ENCODE measurements at places on chromosomes 11 and 22. TPM values are rescaled to one million over a fixed set of nuclear protein-coding genes. Genes with fewer than 3 reads are reported as not detected.

TMEM132A gene
- total RNA-seq, result 7.5 TPM

GRM5 gene
- not detected for total RNA-seq

SLC6A5 gene
- not detected for total RNA-seq

C11orf86 gene
- total RNA-seq, result not detected

DDIAS gene
- 30.9 TPM for total RNA-seq

CD248 gene
- 0.46 TPM for total RNA-seq

CEND1 gene
- 32.5 TPM for total RNA-seq

FSHB gene
- not detected for total RNA-seq

YAP1 gene
- 0.11 TPM for total RNA-seq

LRRC55 gene
- not detected for total RNA-seq

TPBGL gene
- not detected for total RNA-seq

PTPRCAP gene
- total RNA-seq, result 129 TPM

RNH1 gene
- 48.8 TPM for total RNA-seq

TRIM51 gene
- total RNA-seq, result not detected

ST13 gene
- 225 TPM for total RNA-seq

OVOL1 gene
- not detected for total RNA-seq

BATF2 gene
- 0.61 TPM for total RNA-seq

PANX1 gene
- total RNA-seq, result 11.3 TPM

CDCA5 gene
- 151 TPM for total RNA-seq

MIOX gene
- total RNA-seq, result 0.74 TPM

RFPL2 gene
- not detected for total RNA-seq

KCNK7 gene
- 0.68 TPM for total RNA-seq

IGLL1 gene
- total RNA-seq, result not detected

CREB3L1 gene
- total RNA-seq, result 0.17 TPM

LARGE2 gene
- total RNA-seq, result 1.3 TPM

NDUFC2 gene
- 106 TPM for total RNA-seq

HOATZ gene
- not detected for total RNA-seq

POTEH gene
- 1.2 TPM for total RNA-seq

TEF gene
- total RNA-seq, result 7.0 TPM

FCHSD2 gene
- total RNA-seq, result 147 TPM

GALNT18 gene
- not detected for total RNA-seq

DAGLA gene
- total RNA-seq, result not detected

MN1 gene
- not detected for total RNA-seq

MYBPC3 gene
- 0.18 TPM for total RNA-seq

AASDHPPT gene
- 44.8 TPM for total RNA-seq

IGLL5 gene
- 364 TPM for total RNA-seq

PARVG gene
- 8.6 TPM for total RNA-seq

NCAM1 gene
- not detected for total RNA-seq

CRYAB gene
- not detected for total RNA-seq

ACR gene
- total RNA-seq, result not detected

MMP8 gene
- total RNA-seq, result not detected

TRPC6 gene
- total RNA-seq, result not detected

DCHS1 gene
- 0.53 TPM for total RNA-seq

CRYBB3 gene
- total RNA-seq, result not detected

APLNR gene
- total RNA-seq, result not detected

SLC1A2 gene
- not detected for total RNA-seq

GP1BB gene
- not detected for total RNA-seq

CALCA gene
- not detected for total RNA-seq

PATE2 gene
- total RNA-seq, result 1.1 TPM
